Panc1 (cell line): ENCODE measurements at places on chromosomes 1 and 21. TPM values are rescaled to one million over a fixed set of nuclear protein-coding genes. Genes with fewer than 3 reads are reported as not detected.

KCND3 gene
- total RNA-seq = not detected

COL11A1 gene
- 106 TPM for total RNA-seq

- DNase-seq = no peak
These were observed 2.1 kb downstream of the EIF3I start for GRCh38 chr1:32224285-32224684.

- DNase-seq = no peak
These were observed 22.2 kb downstream of the SEC16B start for GRCh38 chr1:177947623-177948022.

PLA2G2C gene
- total RNA-seq = not detected

KCNE2 gene
- total RNA-seq = not detected

SLC1A7 gene
- 0.31 TPM for total RNA-seq

DNA sequence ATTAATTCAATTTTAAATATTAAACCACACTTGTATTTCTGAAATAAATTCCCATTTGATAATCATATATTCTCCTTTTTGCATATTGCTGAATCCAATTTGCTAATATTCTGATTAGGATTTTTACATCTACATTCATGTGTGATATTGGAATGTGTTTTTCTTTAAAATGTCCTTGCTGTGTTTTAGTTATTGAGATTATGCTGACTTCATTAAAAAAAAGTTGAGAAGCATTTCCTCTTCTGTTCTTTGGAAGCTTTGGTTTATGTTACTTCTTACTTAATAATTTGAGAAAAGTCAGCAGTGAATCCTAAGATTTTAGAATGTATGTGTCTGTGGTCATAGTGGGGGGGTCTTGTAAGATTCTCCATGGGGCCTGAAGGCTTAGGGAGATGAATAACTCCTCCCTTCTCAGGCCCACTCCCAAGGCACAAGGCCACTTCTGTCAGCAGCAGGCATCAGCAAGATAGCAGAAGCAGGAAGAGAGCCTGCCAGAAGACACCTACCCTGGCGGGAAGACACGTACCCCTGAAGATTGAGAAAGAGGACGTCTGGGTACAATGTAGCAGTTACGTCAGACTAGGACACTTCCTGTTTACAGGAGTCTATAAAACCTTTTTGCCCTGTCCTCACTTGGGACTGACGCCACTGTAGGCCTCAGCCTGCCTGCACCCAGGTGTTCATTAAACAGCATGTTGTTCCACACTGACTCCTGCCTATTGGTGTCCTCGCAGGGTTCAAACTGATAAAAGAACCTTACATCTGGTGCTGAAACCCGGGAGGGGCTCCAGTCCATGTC lies 56.9 kb downstream of the ODF2L start:
- DNase-seq = no peak

DNA sequence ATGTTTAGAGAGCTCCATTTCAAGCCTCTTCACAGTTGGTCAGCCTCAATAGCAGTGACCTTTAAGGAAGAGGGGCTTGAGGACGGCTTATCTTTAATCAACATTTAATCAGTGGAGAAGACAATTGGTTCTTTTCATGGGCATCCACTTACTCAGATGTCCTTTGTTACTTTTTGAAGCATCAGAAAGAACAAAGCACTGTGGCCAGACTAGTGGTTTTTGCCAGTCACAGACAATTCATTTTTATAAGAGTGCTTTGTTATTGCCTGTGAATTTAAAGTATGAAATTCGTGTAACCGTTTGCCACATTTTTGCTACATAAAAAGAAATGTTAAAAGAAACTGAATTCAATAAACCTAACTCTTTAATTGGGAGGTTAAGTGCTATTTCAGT lies 222.8 kb downstream of the TPR start:
- no peak for DNase-seq

DNA sequence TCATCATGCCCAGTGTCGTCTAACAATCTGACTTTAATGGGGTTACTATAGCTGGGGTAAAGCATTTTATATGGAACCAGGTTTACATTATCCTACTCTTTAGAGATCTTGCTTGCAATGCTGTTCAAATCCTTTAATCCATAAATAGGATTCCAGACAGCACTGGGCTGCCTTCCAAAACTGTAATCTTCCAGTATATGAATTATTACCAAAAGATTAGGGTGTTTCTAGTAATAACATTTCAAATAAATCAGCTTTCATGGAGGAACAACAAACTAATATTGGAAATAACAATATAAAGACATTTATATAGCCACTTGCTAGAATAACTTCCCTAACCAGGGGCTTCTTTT lies 88.6 kb upstream of the PLXNA2 start:
- no peak for DNase-seq

- no peak for DNase-seq
These were observed 229.6 kb downstream of the HHAT start for GRCh38 chr1:210558302-210558701.

OR2T33 gene
- total RNA-seq = not detected

DNA sequence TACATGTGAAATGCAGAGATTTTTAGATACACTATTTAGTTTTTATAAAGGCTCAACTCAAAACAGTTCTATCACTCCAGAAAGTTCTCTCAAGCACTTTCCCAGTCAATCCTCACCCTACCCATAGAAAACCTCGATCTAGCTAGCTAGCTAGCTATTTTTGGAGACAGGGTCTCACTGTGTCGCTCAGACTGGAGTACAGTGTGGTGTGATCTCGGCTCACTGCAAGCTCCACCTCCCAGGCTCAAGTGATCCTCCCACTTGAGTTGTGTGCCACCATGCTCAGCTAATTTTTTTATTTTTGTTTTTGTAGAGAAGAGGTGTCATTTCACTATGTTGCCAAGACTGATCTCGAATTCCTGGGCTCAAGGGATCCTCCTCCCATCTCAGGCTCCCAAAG lies 236.9 kb downstream of the RERE start:
- DNase-seq = no peak

- no peak for DNase-seq
These were observed 383.9 kb downstream of the KIF26B start for GRCh38 chr1:245538671-245539070.
